ENCODE measurements at places on chromosomes 6 and 20. TPM values are rescaled to one million over a fixed set of nuclear protein-coding genes. Genes with fewer than 3 reads are reported as not detected.

The ADGRF4 gene
- 0.19 TPM for total RNA-seq

The DUSP15 gene
- total RNA-seq: 0.90 TPM

The PDE7B gene
- total RNA-seq: 7.2 TPM

DNA sequence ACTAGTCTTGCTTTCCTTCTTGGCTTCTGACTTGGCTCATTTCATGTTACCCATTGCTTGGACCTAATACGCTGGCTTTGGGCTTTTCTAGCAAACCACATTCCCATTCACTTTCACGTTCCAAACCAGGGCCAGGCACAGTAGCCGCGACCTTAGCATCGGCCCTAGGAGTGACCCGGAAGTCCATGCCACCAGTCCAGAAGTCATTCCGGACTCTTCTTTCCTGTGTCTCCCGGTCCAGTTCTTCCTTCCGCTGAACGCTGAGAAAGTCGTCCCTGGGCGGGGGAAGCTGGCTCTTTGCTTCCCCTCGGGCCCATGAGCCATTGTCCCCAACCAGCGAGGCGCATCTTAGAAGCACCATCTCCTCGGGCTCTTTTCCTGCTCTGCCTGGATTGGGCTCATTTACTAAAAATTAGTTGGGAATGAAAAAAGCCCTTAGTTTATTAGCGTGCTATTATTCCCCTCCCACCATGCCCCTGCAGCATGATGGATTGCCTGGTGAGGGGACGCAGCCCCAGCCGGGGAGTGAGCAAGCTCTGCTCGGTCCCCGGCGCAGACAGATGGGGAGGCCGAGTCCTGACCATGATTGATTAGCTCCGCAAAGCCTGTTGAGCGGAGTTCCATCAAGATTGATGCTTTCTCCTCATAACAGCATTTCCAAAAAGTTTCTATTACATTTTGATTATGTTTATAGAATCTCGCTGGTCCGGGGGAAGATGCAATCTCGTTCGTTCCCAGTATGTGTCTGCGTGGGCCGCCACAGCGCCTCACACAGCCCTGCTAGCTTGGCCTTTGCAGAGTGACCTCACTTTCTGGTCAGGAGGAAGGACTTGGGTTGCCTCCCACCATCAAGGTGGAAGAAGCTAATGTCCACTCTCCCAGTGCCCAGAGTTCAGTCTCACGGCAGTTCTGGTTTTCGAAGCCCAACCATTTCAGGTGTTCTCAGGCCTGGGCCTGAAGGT lies 115.1 kb upstream of the TOP1 start:
- no peak for DNase-seq

GRCh38 chr6:16711546-16712254 lies 49.6 kb downstream of the ATXN1 start:
- no peak for DNase-seq

GRCh38 chr20:43923322-43923721 lies 8.7 kb downstream of the TOX2 start:
- DNase-seq: no peak

GRCh38 chr6:157976345-157977175 lies 5.1 kb upstream of the SYNJ2 start:
- no peak for DNase-seq

- DNase-seq: no peak
Observed at GRCh38 chr20:43017241-43018030, 172.3 kb downstream of the PTPRT start.

GRCh38 chr6:21831521-21832291 lies 238.2 kb downstream of the SOX4 start:
- DNase-seq: no peak

GRCh38 chr6:99305021-99305554 lies 44.4 kb downstream of the FAXC start:
- no peak for DNase-seq

GRCh38 chr6:73667798-73668197 lies 14.0 kb upstream of the SLC17A5 start:
- no peak for DNase-seq

- no peak for DNase-seq
Observed at GRCh38 chr6:109787312-109787711, 96.2 kb downstream of the FIG4 start.

- no peak for DNase-seq
Observed at GRCh38 chr6:49906526-49906925, 40.2 kb upstream of the CRISP1 start.

DNA sequence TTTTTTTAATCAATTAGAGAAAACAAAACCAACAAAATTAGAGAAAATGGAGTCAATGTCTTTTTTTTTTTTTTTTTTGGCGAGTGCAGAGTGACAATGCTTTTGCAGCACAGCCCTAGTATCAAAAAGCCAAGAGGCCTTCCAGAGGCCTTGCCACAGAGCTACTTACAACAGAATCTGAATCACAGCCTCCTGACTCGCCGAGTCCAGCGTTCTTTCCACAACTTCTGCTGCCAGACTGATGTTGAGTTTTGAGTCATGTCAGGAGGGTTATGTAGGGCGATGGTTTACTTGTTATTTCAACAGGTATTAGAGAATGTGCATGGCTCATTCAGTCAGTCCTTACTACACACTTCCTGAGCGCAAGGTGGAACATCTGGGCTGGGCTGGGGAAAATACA lies 88.6 kb downstream of the FNDC1 start:
- DNase-seq: no peak

- DNase-seq: no peak
Observed at GRCh38 chr6:32427218-32427617, 12.5 kb upstream of the HLA-DRA start.

Data from posterior vena cava (tissue), 2 donors.